Left lung (tissue), 14 donors: ENCODE measurements at places on chromosomes 7 and 10. TPM values are rescaled to one million over a fixed set of nuclear protein-coding genes. Genes with fewer than 3 reads are reported as not detected.

GRCh38 chr7:87218796-87219544 is 562 bp downstream of the TMEM243 start:
- peak; percentile 81 for DNase-seq

DNA sequence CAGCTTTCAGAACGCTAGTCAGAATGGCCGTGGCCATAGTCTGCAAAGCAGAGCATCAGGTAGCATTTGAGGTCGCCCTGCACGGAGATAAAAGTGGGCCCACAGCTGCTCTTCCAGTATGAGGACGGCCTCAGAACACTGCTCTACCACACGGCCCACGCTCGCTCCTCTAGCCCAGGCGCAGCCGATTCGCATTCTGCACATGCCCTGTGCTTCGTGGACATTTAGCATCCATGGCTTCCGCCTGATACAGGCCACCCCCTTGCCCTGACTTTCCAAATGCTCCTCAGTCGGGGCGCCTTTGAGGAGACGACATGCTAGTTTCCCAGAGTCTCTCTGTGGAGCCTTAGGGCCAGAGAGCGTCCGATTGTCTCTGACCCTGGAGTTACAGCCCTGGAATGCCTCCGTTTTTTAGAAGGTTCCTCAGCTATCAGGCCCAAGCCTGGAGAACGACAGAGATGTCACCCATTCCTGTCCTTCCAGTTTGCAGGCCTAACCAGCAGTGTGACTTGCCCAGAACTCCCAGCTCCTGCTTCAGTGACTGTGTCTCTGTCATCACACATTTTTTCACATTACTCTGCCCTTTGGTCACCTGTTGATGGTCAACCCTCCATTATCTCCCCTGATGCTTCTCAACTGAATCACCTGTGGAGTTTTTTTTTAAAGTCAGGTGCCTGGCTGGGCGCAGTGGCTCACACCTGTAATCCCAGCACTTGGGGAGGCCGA is 14.3 kb downstream of the STRA8 start:
- no peak for DNase-seq

- no peak for DNase-seq
Measured at GRCh38 chr10:132613566-132614348, 76.2 kb downstream of the INPP5A start.

DNA sequence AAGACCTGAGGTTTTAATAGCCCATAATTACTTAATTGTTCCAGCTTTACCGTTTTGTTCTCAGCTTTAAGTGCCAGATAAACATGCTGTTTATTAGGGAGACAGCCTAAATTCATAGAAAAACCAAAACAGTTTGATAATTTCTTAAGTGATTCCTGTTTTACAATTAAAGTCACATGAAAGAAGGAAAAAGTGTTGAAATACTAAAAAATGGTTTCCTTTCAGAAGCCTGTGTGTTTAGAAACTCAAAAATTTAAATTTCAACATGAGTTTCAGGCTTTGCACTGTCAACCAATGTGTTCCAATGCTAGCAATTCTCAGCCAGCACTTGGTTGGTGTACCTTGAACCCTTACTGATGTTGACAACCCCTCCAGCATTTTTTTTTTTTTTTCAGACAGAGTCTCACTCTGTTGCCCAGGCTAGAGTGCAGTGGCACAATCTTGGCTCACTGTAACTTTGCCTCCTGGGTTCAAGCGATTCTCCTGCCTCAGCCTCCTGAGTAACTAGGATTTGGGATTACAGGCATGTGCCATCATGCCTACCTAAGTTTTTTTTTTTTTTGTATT is 135.3 kb downstream of the ICA1 start:
- DNase-seq = no peak

DNA sequence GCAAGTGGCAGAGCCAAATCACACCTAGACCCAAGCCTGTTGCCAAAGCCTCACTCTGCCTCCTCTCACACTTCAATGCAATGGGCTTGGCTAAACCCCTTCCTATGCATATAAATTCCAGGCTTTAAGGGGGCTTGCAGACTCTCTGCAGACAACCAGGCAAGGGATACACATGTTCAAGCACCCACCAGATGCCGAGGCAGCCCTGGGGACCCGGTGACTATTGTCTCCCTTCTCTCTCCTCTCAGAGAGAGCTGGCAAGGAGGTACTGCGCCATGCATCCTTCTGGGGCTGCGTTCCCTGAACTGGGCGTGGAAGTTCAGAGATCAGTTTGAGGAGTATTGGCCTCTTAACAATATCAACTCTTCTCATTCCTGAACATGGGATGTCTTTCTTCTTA is 131.2 kb downstream of the ARHGAP22 start:
- DNase-seq = no peak

DNA sequence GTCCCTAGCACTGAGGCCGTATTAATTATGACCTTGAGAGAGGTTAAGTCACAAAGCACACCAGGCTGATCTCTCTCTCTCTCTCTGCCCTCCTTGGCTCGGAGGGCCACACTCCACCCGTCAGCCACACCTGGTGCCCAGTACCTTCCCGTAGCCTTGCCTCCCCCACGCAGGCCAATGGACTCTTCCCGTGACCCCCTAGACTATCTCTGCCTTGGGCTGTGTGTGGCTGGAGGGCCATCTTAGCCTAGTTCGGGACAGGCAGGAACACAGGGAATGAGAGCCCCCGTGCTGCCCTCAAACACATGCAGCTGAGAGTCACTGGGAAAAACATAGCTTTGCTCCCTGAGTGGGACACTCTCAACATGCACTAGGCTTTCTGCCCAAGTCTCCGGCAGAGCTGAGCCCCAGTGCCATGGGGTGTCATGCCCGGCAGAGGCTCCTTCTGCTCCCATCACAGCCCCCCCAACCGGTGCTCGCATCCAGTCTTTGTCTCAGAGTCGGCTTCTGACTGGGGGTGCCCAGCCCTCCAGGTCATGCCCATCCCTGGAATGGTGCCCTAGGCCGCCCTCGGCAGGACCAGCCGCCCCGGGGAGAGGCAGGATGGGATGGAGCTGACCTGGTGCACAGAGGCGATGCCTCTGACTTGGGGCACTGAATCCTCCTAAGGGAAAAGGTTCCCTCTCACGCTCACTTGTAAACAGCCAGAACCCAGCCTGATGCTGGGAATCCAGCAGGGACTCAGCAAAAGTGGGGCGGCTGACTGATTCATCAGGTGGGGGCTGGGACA is 63.0 kb downstream of the TCERG1L start:
- no peak for DNase-seq

DNA sequence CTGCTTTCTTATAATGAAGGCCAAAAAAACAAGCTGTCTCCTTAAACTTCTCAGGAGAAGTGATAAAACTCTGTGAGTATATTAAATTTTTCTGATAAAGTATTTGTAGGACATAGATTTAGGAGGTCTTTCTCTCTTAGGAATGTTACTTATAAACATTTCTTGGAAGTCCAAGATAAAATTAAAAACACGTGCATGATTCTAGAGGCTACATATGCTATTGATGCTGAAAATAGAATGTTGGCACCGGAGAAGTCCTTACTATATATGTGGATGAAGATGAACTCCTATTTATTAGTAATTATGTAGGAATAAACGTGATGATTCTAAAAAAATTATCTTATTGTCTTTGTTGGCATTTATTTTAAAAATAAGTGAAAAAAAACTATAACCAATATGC is 241.3 kb upstream of the LRRTM3 start:
- DNase-seq = no peak

- DNase-seq = no peak
Measured at GRCh38 chr10:102375250-102375649, 20.3 kb upstream of the NFKB2 start.

GRCh38 chr7:138916275-138916674 is 64.9 kb downstream of the KIAA1549 start:
- no peak for DNase-seq

DNA sequence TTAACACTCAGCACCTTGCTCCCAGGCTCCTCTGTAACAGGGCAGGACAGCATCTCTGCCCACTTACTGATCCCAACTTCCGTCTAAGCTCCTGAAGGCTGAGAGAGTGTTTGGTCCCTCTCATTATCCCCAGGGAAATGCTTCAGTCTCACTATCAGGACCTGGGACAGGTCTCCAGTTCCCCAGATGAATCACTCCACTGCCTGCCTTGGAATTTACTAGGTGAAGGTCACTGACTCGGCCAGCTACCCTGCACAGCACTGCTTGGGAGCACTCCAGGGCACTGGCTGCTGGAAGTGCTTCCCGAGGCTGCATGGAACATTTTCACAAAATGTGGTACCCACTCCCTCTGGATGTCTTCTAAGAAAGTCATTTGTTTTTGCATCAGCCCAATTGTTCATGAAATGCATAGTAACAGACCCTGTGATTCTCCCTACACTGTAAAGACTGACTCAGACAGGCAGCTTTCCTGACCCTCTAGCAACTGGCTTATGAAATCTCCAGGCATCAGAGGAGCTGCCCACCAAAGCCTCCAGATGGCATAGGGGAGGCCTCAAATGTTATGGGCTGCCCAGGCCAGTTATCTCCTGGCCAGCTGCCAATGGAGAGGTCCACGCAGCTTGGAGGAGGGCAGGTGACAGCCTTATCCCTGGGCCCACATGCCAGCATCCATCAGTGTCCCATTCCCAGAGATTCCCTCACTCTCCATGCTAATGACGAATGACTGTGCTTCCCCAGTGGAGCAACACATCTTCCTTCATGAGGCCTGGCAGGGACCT is 89.1 kb downstream of the GFRA1 start:
- DNase-seq = peak; percentile 8

GRCh38 chr10:34523017-34523767 is 291.9 kb downstream of the PARD3 start:
- no peak for DNase-seq

DNA sequence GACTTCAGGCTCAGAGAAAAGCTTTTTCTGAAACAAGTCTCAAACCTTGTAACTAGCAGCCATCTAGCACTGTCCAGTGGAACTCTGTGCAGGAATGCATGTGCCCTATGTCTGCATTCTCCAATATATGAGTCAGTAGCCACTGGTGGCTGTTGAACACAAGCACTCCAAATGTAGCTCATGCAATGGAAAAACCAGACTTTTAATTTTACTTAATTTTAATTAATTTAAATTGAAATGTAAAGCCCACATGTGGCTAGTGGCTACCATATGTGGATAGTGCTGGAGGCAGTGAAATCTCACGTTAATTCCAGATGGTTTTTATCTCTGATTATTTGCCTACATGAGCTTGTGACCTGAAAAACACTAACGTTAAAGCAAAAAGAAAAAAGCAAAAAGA is 225.1 kb downstream of the GATA3 start:
- DNase-seq = no peak

DNA sequence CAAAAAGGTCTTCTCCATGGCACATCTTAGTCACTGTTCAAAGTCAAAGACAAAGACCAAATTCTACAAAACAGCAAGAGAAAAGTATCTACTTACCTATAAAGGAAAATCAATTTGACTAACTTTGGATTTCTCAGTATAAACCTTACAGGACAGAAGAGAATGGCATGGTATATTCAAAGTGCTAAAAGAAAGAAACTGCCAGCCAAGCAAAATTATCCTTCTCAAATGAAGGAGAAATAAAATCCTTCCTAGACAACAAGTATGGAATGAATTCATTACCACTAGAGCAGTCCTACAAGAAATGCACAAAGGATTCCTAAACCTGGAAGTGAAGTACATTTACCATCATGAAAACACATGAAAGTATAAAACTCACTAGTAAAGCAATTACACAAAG is 235.5 kb downstream of the STK31 start:
- DNase-seq = no peak

GRCh38 chr7:100118388-100119071 is 628 bp downstream of the TAF6 start:
- DNase-seq = no peak

- no peak for DNase-seq
Measured at GRCh38 chr10:48234295-48234694, 40.2 kb downstream of the FRMPD2 start.

- no peak for DNase-seq
Measured at GRCh38 chr7:52257890-52258289, 777.5 kb upstream of the POM121L12 start.

- DNase-seq = no peak
Measured at GRCh38 chr10:67789769-67790168, 48.2 kb downstream of the DNAJC12 start.

GRCh38 chr10:122703483-122704448 is 4.1 kb upstream of the C10orf120 start:
- DNase-seq = peak; percentile 52

GRCh38 chr10:88617772-88618300 is 31.3 kb downstream of the LIPJ start:
- DNase-seq = no peak

- DNase-seq = no peak
Measured at GRCh38 chr10:123675811-123676210, 9.7 kb downstream of the GPR26 start.

GRCh38 chr10:119447823-119448546 is 94.5 kb downstream of the RGS10 start:
- no peak for DNase-seq

GRCh38 chr10:8361510-8361844 is 307.0 kb downstream of the GATA3 start:
- DNase-seq = no peak

DNA sequence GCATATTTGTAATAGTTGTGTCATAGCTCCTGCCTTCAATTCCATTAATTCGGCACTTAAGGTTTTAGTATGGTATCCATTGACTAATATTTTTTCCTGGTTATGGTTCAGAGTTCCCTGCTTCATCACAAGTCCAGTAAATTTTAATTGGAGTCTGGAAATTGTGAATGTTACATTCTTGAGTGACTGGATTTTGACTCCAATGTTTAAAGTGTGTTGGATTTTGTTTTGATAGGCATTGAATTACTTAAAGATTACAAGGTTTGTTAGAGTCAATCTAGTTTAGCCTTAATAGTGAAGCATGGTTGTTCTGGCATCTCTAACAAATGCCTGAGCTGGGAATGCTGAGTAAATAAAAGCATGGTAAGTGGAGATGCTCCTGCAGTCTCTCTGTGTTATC is 326.6 kb upstream of the IGFBP3 start:
- no peak for DNase-seq

- DNase-seq = no peak
Measured at GRCh38 chr7:28790467-28790866, 167.7 kb downstream of the TRIL start.

GRCh38 chr7:50739744-50740435 is 42.8 kb downstream of the GRB10 start:
- DNase-seq = no peak

TMEM196 gene
- not detected for total RNA-seq

SAP25 gene
- total RNA-seq = 6.3 TPM

TMEM140 gene
- total RNA-seq = 24.0 TPM

CHPF2 gene
- total RNA-seq = 53.8 TPM

ZPBP gene
- not detected for total RNA-seq

UPK3BL2 gene
- 22.0 TPM for total RNA-seq

OR2A12 gene
- not detected for total RNA-seq

ZNF467 gene
- 36.9 TPM for total RNA-seq

RELN gene
- 3.6 TPM for total RNA-seq

FANK1 gene
- 4.4 TPM for total RNA-seq
